ENCODE measurements at places on chromosomes 13 and 19. TPM values are rescaled to one million over a fixed set of nuclear protein-coding genes. Genes with fewer than 3 reads are reported as not detected.

DNA sequence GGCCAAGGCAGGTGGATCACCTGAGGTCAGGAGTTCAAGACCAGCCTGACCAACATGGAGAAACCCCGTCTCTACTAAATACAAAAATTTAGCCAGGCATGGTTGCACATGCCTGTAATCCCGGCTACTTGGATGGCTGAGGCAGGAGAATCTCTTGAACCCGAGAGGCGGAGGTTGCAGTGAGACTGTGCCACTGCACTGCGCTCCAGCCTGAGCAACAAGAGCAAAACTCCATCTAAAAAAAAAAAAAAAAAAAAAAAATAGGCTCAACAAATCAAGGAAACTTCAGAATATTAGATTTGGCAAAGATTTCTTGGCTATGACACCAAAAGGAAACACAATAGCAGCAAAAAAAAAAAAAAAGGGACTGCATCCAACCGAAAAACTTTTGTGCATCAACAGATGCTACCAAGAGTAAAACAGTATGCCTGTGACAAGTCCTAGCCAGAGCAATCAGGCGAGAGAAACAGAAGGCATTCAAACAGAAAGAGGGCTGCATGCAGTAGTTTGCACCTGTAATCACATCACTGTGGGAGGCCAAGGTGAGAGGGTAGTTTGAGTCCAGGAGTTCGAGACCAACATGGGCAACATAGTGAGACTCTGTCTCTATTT is 23.8 kb downstream of the ZNF160 start:
- DNase-seq: no peak

IRGC gene
- not detected for polyA plus RNA-seq

LGI4 gene
- 3.0 TPM for polyA plus RNA-seq

DNA sequence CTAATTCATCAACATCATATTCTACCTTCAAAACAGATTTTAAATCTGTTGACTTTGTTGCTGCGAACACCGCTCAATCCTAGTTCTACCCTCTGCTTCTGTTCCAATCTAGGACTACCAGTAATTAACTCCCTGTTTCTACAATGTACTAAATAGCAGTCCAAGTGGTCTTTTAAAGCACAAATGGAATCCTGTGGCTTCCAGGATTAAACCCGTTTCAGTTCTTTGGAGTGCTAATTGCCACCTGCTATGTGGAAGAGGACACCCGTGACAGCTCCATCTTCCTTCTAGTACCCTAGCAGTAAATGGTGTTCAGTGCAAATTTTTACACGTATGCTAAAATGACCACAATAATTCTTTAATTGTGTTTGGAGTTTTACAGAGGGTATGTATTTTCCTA is 232.1 kb downstream of the TDRD3 start:
- no peak for DNase-seq

- DNase-seq: no peak
These were observed 223.9 kb downstream of the LHFPL6 start for GRCh38 chr13:39379118-39379517.

DNA sequence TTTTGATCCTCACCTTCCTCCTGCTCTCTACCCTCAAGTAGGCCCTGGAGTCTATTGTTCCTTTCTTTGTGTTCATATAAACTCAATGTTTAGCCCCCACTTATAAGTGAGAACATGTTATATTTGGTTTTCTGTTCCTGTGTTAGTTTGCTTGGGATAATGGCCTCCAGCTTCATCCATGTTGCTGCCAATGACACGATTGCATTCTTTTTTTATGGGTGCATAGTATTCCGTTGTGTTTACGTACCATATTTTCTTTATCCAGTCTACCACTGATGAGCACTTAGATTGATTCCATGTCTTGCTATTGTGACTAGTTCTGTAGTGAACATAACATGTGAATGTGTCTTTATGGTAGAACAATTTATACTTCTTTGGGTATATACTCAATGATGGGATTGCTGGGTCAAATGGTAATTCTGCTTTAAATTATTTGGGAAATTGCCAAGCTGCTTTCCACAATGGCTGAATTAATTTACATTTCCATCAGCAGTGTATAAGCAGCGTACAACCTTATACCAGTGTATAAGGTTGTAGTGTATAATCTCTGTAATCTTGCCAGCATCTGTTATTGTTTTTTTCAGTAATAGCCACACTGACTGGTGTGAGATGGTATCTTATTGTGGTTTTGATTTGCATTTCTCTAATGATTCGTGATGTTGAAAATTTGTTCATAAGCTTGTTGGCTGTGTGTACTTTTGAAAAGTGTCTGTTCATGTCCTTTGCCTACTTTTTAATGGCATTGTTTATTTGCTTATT is 288.9 kb downstream of the KCNRG start:
- DNase-seq: no peak

LSM7 gene
- 89.7 TPM for polyA plus RNA-seq

GRCh38 chr13:32125221-32125689 is 93.7 kb downstream of the FRY start:
- no peak for DNase-seq

GRCh38 chr13:47133011-47133445 is 236.2 kb upstream of the HTR2A start:
- DNase-seq: no peak

RAB3A gene
- 5.9 TPM for polyA plus RNA-seq

ZNF561 gene
- polyA plus RNA-seq: 74.5 TPM

- DNase-seq: no peak
These were observed 1323.5 kb upstream of the SLC10A2 start for GRCh38 chr13:104389691-104390090.

- DNase-seq: peak; percentile 79
These were observed 14.7 kb downstream of the SMARCA4 start for GRCh38 chr19:10975374-10976130.

GRCh38 chr19:36032251-36033104 is at the start of gene CLIP3:
CLIP3 (minus strand) TSS chr19:36032873; CDS start chr19:36032357, 516 bp downstream.
- peak; percentile 69 for DNase-seq

FGF14 gene
- 1.2 TPM for polyA plus RNA-seq

DNA sequence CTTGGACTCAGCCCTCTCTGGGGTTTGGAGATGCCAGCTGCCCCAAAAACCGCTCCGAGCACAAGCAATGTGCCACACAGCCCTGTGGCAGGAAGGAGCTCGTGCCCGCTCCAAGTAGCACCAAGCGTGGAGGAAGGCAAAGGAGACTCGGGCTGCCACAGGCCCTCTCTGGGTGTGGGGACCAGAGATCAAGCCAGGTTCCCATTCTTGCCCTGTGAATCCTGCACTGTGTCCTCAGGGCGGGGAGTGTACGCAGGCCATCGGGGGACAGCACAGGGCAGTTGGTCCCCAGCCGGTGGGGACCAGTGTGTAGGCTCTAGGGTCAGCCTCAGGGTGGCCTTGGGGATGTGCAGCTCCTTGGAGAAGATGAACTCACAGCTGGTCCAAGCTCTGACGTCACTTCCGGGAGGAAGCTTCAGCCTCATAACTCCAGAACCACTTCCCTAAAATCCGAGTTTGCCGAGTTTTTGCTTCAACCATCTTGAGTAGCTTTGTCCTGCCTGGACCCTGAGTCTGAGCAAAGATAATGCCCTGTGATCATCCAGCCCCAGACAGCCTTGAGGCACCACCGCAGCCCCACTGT is 9.3 kb upstream of the CPAMD8 start:
- DNase-seq: no peak

DNA sequence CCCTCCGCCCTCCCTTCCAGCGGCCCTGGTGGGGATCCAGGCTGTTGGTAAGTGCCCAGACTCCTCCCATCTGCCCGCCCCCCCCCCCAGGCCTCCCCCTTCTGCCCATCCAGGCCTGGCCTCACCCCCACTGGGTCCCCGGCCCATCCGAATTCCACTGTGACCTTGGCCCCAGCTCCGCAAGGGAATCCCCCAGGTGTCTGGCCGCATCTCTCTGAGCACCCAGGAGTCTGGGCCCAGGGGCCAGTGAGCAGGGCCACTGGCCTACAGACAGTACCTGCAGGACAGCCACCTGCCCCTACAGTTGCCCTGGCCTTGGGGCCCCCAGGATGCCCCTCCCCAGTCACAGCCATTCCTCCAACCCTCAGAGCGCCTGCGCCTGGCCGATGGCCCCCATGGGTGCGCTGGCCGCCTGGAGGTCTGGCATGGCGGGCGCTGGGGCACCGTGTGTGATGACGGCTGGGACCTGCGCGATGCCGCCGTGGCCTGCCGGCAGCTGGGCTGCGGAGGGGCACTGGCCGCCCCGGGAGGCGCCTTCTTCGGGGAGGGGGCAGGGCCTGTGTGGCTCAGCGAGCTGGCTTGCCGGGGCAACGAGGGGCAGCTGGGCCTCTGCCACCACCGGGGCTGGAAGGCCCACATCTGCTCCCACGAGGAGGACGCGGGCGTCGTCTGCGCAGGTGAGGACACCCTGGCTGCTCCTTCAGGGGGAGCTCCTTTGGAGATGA is 912 bp downstream of the SSC5D start:
- DNase-seq: no peak

PODNL1 gene
- 2.3 TPM for polyA plus RNA-seq

GRCh38 chr19:51637362-51637978 is 7.3 kb upstream of the SIGLEC5 start:
- DNase-seq: no peak

DNA sequence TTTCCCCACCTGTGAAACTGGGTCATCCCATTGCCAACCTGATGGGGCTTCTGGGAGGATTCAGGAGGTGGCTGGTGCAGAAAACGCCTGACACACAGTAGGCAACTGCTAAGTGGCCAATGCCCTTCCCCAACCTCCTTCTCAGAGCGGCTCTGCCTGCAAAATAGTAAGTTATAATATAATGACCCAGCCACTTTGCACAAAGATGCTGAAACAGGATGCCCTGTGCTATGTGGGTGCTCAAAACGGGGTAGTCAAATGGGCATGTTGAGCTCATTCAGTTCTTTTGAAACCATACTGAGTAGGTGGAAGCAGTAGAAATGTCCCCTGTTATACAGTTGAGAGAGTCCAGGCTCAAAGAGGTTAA is 507 bp downstream of the MARCHF2 start:
- DNase-seq: no peak

DNA sequence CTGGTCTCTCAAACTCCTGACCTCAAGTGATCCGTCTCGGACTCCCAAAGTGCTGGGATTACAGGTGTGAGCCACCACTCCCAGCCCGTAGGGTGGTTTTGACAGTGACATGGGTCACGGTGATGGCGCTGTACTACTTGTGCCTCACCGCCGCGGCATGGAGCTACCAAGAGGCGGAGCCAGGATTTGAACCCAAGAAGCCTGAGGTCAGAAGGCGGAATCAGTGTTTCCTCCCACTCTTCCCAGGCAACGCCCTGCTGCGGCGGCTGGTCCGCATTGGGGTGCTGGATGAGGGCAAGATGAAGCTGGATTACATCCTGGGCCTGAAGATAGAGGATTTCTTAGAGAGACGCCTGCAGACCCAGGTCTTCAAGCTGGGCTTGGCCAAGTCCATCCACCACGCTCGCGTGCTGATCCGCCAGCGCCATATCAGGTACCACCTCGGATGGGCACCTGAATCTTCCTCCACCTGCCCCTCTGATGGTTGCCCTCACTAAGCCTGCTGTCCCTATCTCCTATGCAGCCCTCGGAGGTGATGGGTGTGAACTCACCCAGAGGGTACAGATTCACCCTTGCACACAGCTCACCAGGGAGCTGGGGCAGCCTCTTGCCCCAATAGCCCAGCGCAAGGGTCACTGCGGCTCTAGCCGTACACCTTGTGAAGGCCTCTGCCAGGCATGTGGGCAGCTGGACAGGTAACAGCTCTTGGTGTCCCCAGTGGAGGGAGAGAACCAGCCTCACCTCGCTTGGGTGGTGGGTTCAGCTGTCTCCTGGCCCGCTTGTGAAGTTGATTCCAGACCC is 5.6 kb downstream of the RPS9 start:
- DNase-seq: no peak

PPFIA3 gene
- polyA plus RNA-seq: 10.4 TPM

CCDC169 gene
- polyA plus RNA-seq: 9.1 TPM

SIGLEC11 gene
- polyA plus RNA-seq: 0.62 TPM

DNA sequence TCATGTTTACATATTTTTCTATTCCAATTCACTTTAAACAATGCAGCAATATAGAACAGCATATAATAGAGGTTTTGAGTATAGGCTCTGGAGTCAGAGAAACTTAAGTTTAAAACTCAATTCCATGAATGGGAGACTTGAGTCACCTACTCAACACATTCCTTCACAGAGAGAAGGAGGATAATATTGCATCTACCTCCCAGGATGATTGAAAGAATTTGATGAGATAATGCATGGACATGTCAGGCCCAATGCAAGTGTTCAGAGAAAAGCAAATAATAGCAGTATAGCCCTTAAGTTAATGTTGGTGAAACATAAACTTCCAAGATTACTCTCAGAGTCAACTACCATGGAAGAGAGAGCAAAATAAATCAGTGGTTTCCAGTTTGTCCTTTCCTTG is 170.2 kb downstream of the DCLK1 start:
- no peak for DNase-seq

CCDC70 gene
- not detected for polyA plus RNA-seq

DNA sequence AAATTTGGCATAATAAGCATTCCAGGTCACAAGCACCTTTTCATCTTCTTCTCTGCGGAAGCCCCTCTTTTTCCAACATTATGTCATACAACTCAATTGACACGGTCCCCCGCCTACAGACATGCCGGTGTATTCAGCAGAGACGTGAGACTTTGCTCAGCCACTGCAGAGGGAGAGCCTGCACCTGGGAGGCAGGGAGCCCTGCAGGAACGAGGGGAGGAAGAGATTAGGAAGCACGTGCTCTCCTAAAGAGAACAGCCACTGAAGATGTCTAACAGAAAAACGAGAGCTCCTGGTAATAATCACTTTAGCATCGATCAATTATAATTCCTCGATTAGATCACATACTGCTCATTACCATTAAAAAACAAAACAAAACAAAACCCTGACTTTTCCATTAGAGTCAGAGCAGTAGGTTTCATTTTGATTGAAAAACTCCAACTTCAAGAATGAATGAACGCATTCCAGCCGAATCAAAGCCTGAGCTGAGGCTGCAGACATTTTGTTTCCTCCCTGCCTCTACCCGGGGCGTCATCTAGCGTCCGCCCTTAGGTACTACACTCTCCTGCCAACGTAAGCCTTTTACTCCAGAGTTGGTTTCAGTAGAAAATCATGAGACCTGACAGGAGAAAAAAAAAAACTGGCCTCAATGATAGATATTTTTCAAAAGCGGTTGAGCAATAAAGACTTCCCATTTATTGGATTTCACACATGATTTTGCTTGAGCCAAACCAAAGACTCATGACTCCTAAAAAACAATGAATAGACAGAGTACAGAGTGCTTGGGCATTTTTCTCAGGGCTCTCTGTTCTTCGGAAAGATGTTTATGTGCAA is 194.5 kb downstream of the KATNAL1 start:
- peak; percentile 72 for DNase-seq

Data from right lung (tissue), 10 donors.